ENCODE measurements at places on chromosomes 4 and X.

- DNase-seq, result no peak
Observed at GRCh38 chr4:182022909-182023308, 220.3 kb upstream of the TENM3 start.

DNA sequence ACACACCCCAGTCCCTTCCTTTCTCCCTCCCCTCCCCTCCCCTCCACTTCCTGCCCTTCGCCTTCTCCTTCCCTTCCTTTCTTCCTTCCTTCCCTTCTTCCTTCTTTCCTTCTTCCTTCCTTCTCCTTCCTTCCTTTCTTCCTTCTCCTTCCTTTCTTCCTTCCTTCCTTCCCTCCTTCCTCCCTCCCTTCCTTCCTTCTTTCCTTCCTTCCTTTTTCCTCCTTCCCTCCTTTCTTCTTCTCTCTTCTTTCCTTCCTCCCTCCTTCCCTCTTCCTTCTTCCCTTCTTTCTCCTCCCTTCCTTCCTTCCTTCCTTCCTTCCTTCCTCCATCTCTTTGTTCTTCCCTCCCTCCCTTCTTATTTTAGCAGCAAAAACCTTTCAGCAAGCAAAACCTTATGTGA, 162.1 kb downstream of the EFNB1 start:
- no peak for DNase-seq

DNA sequence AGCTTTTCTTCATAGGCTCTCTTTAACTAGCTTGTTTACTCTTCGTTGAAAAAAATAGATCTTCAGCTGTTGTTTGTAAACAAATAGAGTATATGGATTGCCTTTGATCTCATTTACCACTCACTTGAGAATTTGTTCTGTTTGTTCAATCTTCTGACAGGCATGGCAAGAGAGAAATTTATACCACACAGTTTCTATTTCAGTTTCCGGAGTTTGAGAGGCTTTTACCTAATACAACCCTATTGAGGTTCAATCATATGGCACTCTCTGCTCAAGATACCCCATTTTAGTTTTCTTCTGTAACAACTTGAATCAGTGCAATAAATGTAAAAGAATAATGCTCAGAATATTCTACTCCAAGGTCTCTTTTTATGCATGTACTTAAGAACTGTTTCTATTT, 148.0 kb downstream of the EMCN start:
- no peak for DNase-seq

GRCh38 chr4:8250227-8250626, 19.3 kb upstream of the HTRA3 start:
- no peak for DNase-seq

- no peak for DNase-seq
Observed at GRCh38 chr4:8110071-8110986, 48.3 kb downstream of the ABLIM2 start.

DNA sequence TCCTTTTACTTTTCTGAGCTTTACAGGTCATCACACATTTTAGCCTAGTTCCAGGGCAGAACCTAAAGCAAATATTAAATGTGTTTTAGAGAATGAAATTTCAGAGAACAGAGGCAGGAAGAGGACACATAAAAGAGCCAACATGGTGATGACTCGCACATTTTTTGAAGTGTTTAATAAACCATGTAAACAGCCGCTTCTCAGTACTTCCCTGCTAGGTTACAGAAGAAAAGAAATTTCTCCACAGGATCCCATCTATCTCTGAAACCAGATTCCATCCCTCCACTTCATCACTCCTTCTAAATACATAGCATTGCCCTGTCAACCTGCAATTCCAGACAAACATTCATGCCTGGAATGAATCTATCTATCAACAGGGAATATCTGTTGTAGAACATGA, 949.5 kb upstream of the PCDH7 start:
- no peak for DNase-seq

DNA sequence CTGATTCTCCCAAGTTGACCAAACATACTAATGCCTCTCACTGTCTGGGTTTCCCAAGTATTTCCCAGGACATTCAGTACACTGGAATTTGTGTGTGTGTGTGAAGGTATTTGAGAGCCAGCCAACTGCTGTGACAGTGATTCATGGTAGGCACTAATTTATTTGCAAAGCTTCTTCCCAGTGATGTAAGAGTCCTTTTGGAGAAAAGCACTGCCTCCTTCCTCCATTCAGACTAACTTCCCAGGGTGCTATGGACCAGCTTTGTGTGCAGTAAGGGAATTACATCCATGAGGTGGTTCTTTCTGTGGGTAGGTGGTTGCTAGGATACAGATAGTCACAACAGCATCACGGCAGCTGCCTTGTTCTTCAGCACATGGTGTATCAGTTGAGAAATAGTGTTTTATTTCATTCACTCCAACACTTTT, 8.7 kb downstream of the EGF start:
- no peak for DNase-seq

GRCh38 chrX:102126863-102127262, 1.4 kb downstream of the TCEAL2 start:
- no peak for DNase-seq
